ENCODE measurements at places on chromosomes 6 and 20. TPM values are rescaled to one million over a fixed set of nuclear protein-coding genes. Genes with fewer than 3 reads are reported as not detected.

Gene B3GAT2
- polyA plus RNA-seq: 0.97 TPM

Gene HLA-DRA
- polyA plus RNA-seq: 145 TPM

Gene EIF2S2
- polyA plus RNA-seq: 37.9 TPM

Gene KHDRBS2
- polyA plus RNA-seq: not detected

Gene MMUT
- polyA plus RNA-seq: 44.4 TPM

Gene PDSS2
- 14.6 TPM for polyA plus RNA-seq

Gene MATN4
- polyA plus RNA-seq: 0.05 TPM

Gene DSP
- polyA plus RNA-seq: 25.0 TPM

Gene CLPSL2
- polyA plus RNA-seq: not detected

Gene WFDC12
- not detected for polyA plus RNA-seq

Gene RAET1G
- not detected for polyA plus RNA-seq

Gene FAM209B
- polyA plus RNA-seq: 0.38 TPM

Gene LTB
- 1.7 TPM for polyA plus RNA-seq

Gene CST3
- polyA plus RNA-seq: 1,712 TPM

Gene NR2E1
- not detected for polyA plus RNA-seq

Gene SLC22A1
- 471 TPM for polyA plus RNA-seq

Gene KCNK15
- 0.08 TPM for polyA plus RNA-seq

Gene C6orf132
- polyA plus RNA-seq: 0.24 TPM

Gene PSORS1C2
- polyA plus RNA-seq: not detected

Gene DCDC2
- polyA plus RNA-seq: 1.3 TPM

Gene NFYA
- polyA plus RNA-seq: 2.2 TPM

All from liver (tissue), 10 donors.